ENCODE measurements at places on chromosomes 1 and 21.

DNA sequence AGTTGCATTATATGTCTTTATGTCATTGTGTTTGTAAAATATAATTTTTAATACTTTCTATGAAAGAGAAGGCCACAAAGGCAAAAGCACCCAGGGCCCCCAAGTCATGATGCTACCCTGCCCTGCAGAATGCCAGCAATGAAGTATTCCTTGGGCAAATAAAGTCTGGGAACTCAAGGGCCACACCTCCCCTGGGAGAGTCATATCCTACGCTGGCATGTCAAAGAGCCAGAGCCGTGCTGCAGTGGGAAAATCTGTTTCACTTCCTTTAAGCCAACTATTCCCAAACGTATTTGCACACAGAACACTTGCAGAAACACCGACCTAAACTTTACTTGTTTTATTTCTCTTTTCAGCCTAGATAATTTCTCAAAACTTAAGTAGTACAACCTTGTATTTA, 98.4 kb upstream of the KAZN start:
- DNase-seq: no peak

- no peak for DNase-seq
These were observed 3.1 kb downstream of the PKP1 start for GRCh38 chr1:201286445-201286844.

GRCh38 chr1:83802023-83802422, 196.9 kb downstream of the TTLL7 start:
- no peak for DNase-seq

- DNase-seq: no peak
These were observed 45.2 kb downstream of the HLX start for GRCh38 chr1:220924331-220924970.

- DNase-seq: no peak
These were observed 36.3 kb upstream of the RCC2 start for GRCh38 chr1:17475752-17476151.

DNA sequence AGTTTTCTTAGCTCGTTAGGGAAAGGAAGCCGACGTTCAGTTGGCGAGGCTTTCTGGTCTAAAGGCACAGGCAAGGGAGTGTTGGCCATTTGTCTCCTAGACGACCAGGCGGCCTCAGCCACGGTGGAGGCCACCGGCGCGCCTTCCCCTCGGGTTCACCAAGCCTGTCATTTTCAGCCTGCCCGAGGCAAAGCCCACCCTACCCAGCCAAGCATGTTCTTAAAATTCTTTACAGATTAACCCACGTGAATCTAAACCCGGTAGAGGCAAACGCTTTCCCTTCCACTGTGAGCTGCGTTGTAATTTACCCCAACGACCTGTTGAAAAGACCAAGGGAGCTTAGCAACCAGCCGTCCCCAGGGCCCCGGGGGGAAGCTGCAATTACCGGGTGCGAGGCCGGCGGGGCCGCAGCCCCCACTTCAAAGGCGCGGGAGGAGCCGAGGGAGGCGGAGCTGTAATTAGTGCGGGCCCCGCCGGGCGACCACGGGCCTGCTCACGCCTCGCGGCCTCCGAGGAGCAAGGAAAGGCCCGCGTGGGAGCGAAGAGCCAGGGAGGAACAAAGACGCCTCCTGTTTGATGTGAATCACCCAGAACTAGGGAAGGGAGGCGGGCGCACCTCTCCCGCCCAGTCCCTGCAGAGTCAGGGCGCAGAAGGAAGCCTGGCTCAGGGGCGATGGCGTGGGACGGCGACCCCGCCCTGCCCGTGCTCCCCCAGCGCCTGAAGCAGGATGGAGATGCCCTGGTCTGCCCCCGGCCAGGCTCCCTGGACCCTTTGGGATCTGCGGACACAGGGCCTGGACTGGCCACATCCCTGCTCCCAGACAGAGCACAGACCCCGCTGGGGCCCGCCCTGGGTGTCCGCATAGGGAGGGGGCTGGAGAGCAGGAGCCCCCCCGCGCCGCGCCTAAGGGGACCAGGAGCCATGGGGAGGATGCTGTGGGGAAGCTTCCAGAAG, 12.1 kb upstream of the TSPEAR start:
- DNase-seq: no peak

DNA sequence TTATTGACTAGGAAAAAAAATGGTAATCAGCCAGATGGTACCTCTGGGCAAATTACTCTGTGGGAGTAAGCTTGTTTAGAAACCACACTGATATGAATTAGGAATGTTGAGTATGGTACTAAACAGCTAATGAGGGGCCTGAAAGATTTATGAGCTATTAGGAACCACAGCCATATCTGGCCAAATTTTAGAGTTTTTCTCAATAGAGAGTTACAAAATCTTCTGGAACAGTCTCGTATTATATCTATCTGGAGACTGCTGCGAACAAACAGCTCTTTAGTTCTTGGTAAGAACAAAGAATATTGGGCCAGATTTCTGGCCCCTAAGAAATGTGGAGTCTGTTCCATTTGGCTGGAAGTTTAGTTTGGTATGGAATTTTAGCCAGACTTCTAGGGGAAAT, 4.9 kb upstream of the PODN start:
- no peak for DNase-seq

DNA sequence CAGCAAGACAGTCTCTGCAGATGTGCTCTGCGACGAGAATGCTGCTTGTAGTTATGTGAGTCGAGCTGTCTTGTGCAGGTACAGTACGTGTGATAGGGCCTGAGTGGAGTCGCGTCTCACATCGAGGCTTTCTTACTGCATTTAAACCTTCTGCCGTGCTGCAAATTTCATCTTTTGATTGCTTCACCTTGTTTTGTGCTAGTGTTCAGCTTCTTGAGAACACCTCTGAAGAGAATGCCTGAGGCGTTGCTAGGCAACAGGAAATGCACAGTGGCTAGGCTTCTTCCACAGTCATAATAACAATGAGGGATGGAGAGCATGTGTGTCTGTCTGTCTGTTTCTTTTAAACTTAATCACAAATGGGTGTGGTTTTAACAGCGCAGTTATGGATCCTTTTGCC, 52.9 kb downstream of the MRPS6 start:
- no peak for DNase-seq

GRCh38 chr1:209105701-209106100, 477.8 kb upstream of the CAMK1G start:
- no peak for DNase-seq

DNA sequence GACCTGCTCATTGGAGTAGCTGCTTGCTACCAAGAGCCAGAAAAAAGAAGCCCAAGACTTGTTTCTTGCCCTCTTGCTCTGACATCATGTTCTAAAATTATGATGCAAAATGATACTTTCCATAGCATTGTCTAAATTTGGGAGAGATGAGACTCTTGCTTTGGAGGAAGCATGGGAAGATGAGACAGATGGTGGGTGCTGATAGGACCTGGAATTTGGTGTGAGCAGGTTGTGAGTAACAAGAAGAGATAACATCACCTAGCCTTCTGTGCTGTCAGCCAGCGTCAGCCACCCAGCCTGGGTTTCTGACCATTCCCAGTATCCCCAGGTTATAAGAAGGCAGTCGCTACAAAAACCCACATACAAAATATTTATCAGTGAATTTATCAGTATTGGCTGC, 67.1 kb upstream of the GCLM start:
- no peak for DNase-seq

GRCh38 chr1:241513378-241513777, 6.2 kb downstream of the FH start:
- no peak for DNase-seq

DNA sequence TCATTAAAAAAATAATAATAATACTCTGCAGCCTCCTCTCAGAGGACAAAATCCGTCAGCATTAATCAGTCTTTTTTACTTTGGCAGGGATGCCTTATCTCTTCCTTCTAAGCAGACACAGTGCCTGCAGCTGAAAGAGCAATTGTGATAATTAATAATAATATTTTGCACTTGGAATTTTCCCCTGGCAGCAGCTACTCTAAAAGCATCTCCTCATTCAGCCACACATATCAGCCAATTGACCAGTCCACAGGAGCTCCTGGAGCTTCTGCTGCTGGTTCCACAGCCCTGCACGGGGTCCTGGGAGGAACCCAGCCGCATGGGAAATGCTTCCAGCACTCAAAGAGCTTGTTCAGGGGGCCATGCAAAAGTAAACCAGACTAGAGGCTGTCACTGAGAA, 31.0 kb upstream of the VWA5B1 start:
- no peak for DNase-seq

DNA sequence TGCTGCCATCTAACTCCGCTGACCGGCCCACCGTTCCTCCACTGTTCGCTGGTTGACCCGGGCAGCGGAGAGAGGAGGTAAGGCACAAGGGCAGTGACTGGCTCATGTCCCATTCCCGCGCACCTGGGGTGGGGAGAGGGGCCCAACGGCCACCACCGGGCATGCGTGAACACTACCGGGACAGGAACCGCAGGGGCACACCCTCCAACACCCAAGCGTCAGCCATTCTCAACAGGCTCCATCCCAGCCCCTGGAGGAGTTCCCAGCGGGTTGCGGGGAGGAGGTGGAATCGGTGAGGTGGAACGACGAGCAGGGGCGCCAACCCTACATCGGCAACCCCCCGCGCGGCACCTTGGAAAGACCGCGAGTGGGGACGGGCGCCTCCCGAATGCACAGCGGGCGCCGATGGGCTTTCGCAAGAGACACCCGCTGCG, 126.7 kb downstream of the LIPI start:
- DNase-seq: no peak

GRCh38 chr1:119978018-119978505, 81.7 kb upstream of the ADAM30 start:
- no peak for DNase-seq

- DNase-seq: no peak
These were observed 877 bp upstream of the SLX9 start for GRCh38 chr21:44938772-44939531.

- no peak for DNase-seq
These were observed 4.3 kb downstream of the PAQR7 start for GRCh38 chr1:25871086-25871703.

GRCh38 chr1:52727956-52728656, 1.9 kb downstream of the ZYG11B start:
- DNase-seq: no peak

GRCh38 chr1:33317354-33317753, 3.5 kb downstream of the A3GALT2 start:
- no peak for DNase-seq

- DNase-seq: no peak
These were observed 177.1 kb upstream of the EDN2 start for GRCh38 chr1:41661428-41662060.

DNA sequence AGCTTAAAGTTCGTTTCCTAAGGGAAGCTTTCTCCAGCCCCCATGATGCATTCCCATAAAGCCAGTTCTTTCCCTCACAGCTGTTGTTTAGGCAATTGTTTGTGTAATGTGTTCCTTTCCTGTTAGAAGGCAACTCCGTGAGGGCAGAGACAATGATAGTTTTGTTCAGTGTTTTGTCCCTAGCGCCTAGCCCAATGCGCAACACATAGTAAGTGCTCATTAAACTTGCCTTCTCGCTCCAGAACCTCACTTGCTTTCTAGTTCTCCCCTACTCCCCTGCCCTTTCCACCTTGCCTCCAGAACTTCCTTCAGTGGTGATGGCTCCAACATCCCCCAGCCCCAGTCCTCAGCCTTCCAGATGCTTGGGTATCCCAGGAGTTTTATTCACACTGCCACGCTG, 115.4 kb downstream of the TMEM53 start:
- no peak for DNase-seq

GRCh38 chr1:84311296-84311695, 9.8 kb downstream of the SAMD13 start:
- no peak for DNase-seq

- DNase-seq: no peak
These were observed 40.9 kb downstream of the BEND5 start for GRCh38 chr1:48735796-48736195.

DNA sequence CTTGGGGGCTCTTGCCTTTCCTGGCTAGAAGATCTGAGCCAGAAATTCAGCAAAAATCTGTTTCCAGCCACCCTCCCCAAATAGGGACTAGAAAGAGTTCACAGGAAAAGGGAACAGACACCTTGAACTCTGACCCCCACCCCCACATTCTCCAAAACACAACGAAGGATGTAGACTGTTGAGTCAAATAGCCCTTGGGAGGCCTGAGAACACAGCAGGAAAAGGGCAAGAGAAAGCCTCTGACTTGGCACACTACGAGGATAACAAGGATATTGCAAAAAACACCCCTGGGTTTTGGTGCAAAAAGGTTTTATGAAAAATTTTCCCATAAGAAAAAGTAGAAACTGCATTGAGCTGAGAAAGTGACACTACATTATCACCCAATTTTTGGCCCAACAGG, 1.9 kb upstream of the YRDC start:
- no peak for DNase-seq

- no peak for DNase-seq
These were observed 11.4 kb downstream of the KCNJ15 start for GRCh38 chr21:38267991-38268863.

- DNase-seq: no peak
These were observed 579.2 kb downstream of the PTPRC start for GRCh38 chr1:199218065-199218464.

- no peak for DNase-seq
These were observed 33.8 kb upstream of the KCNQ4 start for GRCh38 chr1:40749817-40750216.

GRCh38 chr1:172931761-172932160, 119.0 kb downstream of the TNFSF18 start:
- DNase-seq: no peak

GRCh38 chr1:208069908-208070307, 159.0 kb upstream of the CD34 start:
- DNase-seq: no peak

DNA sequence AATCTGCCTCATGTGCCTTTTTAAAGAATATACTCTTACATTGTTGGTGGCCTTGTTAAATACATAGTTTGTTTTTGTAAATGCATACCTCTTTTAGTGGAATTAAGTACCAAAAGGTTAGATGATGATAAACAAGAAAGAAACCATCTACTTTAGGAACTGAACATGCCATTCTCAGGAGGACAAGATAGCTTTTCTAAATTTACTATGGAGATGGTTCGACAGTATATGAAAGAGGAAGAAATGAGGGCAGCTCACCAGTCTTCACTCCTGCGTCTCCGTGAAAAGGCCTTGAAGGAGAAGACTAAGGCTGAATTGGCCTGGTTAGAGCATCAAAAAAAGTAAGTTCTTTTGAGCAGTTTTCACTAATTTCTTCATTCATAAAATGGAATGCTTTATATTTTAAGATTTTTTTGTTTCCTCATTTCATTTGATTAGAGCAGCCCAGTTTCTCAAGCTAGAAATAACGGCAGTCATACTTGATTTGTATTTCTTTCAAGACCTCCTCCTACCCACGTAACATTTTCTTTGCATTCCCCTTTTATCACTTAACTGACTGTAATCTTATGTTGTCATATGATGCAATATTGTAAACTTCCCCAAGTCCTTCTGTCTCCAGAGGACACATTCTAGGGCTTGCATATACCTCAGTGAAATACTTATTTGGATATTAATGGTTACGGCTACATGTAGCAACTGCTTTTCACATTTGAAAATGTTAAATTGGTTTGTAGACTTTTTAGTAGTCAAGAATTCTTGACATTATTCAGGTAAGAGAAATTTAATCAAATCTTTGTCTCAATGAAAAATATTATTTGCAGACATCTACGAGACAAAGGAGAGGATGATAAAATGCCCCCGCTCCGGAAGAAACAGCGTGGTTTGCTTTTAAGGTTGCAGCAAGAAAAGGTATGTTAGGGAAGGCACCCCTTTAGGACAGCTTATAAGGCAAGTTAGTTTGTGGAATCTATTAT, 99.3 kb downstream of the CEP350 start:
- no peak for DNase-seq

- no peak for DNase-seq
These were observed 29.9 kb upstream of the LRRC3 start for GRCh38 chr21:44425307-44425894.

- no peak for DNase-seq
These were observed 680 bp upstream of the CNN3 start for GRCh38 chr1:94927405-94928175.

GRCh38 chr1:23751815-23752200, 8.5 kb downstream of the ELOA start:
- no peak for DNase-seq
